Urinary bladder (tissue), 4 donors: ENCODE measurements at places on chromosomes 6 and 20. TPM values are rescaled to one million over a fixed set of nuclear protein-coding genes. Genes with fewer than 3 reads are reported as not detected.

GRCh38 chr6:73569121-73569520 lies 48.3 kb upstream of the EEF1A1 start:
- DNase-seq, result no peak

Gene MMP24OS
- 38.0 TPM for polyA plus RNA-seq

- no peak for DNase-seq
Observed at GRCh38 chr6:139654888-139655782, 280.7 kb upstream of the CITED2 start.

Gene RPP40
- 10.4 TPM for polyA plus RNA-seq

Gene SCUBE3
- 8.4 TPM for polyA plus RNA-seq

DNA sequence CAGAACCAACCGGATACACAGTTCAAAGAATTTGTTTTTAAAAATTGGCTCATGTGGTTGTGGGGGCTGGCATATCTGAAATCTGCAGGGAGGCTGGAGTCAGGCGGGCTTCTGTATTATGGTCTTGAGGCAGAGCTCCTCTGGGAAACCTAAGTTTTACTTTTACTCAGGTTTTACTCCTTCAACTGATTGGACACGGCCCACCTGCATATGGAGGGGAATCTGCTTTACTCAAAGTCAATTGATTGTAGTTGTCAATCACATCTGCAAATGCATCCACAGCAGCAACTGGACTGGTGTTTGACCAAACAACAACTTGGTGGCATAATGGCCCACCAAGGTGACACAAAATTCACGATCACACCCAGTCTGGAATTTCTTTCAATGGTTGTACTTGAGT lies 103.4 kb downstream of the ERMARD start:
- DNase-seq, result no peak

Gene NKX2-2
- not detected for polyA plus RNA-seq

Gene RPS18
- 4,357 TPM for polyA plus RNA-seq

DNA sequence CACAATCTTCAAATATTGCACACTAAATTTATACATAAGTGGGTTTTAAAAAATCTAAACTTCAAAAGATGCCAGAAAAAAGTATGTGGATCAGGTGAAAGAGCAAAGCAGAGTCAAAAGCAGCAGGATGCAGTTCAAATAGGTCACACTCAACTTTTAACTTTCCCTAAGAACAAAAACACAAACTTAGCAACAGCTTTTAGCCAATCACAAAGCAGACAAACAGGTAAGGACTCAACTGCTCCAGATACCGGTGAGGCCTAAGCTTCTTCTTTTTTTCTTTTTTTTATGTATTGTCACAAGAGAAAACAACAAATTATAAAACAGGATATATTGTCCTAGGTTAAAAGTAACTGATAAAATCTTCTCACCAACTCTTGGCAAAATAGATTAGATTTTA lies 74.7 kb downstream of the SESN1 start:
- DNase-seq, result no peak

- DNase-seq, result no peak
Observed at GRCh38 chr6:3119040-3119723, 671 bp downstream of the BPHL start.
